ENCODE measurements at places on chromosomes 7 and 10.

DNA sequence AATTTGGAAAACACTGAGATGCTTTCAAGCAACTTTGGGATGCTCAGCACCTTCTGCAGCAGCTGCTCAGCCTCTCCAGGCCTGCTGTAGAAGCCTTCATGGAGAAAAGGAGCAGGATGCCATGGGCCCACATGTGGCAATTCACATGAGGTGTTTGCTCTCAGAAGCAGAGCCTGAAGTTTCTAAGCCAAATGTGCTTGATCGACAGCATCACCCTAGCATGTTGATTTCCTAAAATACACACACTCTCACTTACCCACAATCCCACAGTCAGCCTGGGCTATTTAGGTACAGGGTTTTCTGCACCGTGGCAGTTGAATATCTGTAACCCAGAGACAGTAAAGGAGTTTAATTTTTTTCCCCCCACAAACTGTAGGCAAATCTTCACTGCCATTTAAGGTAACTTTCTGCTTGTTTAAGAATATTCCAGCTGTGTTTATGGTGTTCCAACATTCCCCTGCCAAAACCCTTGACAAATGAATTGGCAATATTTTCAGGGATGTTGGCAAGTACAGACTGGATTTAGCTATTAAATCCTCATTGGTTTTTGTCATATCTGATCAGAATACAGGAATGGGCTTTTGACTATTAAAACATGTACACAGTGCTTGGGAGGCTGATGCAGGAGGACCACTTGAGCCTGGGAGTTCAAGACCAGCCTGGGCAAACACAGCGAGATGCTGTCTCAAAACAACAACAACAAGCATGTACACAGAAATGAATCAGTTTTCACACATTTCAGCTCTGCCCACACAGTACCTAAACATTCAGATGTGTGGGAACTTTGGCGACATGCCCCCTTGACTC lies 244.2 kb downstream of the CELF2 start:
- H3K4me3 ChIP-seq, result no peak overlapping the region
- no peak for DNase-seq
- H3K27me3 ChIP-seq, result no peaks in the 10 kb centered on the region
- H3K27ac ChIP-seq, result no peak overlapping the region
- H3K4me1 ChIP-seq, result no peaks in the 10 kb centered on the region

- H3K27me3 ChIP-seq, result no peaks in the 10 kb centered on the region
- no peak for DNase-seq
- peaks cover 6% of the 10 kb centered on the region for H3K4me1 ChIP-seq
- peaks cover 3% of the 10 kb centered on the region for H3K36me3 ChIP-seq
These were observed 26.6 kb downstream of the ESYT2 start for GRCh38 chr7:158802535-158803366.

- DNase-seq, result no peak
- H3K4me3 ChIP-seq, result no peak overlapping the region
- no peaks in the 10 kb centered on the region for H3K36me3 ChIP-seq
- no peak overlapping the region for H3K27ac ChIP-seq
- no peaks in the 10 kb centered on the region for H3K27me3 ChIP-seq
These were observed 15.2 kb upstream of the FZD1 start for GRCh38 chr7:91248996-91249395.

DNA sequence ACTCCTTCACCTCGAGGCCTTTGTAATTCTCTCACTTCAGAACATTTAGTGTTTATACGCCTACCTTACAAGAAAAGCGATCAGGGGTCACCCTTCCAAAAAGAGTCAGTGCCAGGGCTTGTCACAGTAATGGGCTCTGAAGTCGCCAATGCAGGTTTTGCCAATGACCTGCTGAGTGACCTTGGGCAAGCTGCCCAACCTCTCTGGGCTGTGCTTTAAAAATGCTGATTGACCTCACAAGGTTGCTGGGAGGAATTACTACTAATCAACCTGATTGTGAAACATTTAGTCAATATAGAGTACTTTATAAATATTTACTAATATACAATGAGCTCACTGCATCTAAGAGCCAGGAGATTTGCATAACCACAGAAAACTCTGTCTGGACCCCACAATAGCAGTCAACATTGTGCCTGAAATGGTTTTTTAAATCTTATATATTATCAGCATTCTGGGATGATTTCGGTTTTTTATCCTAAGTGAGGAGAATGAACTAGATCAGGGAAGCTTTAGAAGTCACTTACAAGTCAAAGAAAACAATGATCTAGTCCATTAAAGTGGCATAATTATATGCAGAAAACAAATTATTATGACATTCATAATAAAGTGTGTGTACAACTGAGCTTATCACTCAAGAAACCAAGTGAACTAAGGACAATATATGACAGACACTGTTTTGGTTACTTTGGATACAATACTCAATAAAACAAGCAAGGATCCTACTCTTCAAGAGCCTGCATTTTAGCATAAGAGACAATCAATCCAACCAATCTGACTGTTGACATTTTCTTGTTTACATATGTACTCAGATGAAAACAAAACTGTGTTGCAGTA lies 290.5 kb downstream of the SORCS1 start:
- H3K4me1 ChIP-seq, result no peaks in the 10 kb centered on the region
- no peaks in the 10 kb centered on the region for H3K36me3 ChIP-seq
- no peak overlapping the region for H3K4me3 ChIP-seq
- H3K27ac ChIP-seq, result no peak overlapping the region
- DNase-seq, result no peak

Data from hepatocyte (in vitro differentiated cells).